ENCODE measurements at places on chromosomes 3 and 15.

GRCh38 chr15:39538936-39539335 lies 41.9 kb upstream of the THBS1 start:
- DNase-seq: no peak

DNA sequence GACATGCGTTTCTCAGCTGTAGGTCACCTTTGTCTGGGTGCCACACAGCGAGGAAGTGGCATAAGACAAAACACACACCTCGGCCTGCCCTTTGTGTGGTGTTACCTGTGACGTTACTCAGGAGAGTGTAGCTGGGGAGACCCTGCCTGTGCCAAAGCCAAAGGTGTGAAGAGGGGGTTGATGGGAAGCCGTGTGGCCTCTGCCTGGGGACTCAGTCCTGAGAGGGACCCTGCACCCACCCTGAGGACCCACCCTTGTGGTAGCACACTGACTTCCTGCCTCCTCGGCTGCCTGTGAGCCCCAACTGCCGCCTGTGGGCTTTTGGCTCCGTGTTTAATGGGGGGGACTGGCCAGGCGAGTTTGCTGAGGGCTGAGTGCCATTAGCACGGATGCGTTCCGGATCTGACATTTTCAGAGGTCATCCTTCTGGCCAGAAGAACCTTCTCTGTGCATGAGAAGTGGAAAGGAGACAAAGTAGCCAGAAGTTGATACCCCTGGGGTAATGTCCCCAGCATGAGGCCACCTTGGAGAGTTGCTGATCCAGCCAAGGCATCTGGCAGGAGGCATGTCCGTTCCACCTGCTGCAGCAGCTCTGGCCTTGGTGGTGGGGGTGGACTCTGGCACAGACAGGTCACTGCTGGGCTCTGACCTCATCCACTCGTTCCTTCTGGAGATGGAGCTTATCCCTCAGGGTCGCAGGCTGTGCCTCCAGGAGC lies 51.8 kb upstream of the FURIN start:
- no peak for DNase-seq

DNA sequence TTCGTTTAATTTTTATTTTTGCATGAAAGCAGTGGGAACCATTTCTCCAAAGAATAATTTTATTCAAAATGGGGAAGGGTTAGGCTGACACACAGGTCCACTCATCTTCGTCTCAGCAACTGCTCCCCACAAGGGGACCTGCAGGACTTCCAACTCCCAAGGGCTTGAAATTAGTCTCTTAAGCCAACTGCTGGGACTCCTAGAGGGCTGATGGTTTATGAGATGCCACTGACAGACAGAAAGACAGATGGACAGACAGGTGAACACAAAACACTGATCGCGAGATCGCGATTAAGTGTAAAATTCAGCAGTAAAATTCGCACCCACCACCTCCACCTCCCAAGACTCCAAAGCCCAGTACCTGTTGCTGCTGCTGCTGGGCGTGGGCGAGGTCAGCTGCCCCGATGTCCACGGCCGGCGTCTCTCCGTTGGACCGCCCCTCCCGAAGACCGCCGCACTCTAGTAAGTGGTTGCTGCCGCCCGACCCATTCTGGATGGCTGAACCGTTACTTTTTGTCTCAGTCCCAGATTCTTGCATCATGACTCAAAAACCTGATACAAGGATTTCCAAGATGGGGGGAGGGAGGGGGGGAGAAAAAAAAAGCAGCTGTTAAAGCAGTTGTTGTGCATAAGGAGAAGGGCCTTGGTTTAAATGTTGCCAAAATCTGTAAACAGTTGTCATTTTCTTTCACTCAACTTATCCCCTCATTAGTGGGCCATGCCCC lies 385.5 kb downstream of the FOXP1 start:
- no peak for DNase-seq

DNA sequence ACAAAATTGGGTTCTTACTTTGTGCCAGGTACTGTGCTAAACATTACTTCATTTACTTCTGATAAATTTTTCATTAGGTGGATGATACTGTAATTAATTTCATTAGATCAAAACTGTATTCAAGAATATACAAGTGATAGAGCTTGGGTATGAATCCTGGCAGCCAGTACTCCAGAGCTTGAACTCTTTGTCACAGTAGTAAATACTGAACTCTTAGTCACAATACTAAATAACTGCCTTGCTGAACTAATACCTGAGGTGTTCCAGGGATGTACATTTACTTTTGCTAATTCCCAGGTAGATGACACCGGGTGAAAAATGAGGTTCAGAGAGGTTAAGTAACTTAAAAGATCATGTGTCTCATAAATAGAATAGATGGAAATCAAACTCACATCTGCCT lies 20.3 kb downstream of the FXR1 start:
- DNase-seq: no peak

Data from HuH-7.5 (cell line).